Pons (tissue), 1 donor: ENCODE measurements at places on chromosomes 16 and 17.

- DNase-seq = no peak
Measured at GRCh38 chr16:67451704-67452435, 20.9 kb downstream of the HSD11B2 start.

- DNase-seq = no peak
Measured at GRCh38 chr17:78486228-78486802, 90.9 kb downstream of the DNAH17 start.

- no peak for DNase-seq
Measured at GRCh38 chr17:78652913-78653312, 75.7 kb upstream of the DNAH17 start.

DNA sequence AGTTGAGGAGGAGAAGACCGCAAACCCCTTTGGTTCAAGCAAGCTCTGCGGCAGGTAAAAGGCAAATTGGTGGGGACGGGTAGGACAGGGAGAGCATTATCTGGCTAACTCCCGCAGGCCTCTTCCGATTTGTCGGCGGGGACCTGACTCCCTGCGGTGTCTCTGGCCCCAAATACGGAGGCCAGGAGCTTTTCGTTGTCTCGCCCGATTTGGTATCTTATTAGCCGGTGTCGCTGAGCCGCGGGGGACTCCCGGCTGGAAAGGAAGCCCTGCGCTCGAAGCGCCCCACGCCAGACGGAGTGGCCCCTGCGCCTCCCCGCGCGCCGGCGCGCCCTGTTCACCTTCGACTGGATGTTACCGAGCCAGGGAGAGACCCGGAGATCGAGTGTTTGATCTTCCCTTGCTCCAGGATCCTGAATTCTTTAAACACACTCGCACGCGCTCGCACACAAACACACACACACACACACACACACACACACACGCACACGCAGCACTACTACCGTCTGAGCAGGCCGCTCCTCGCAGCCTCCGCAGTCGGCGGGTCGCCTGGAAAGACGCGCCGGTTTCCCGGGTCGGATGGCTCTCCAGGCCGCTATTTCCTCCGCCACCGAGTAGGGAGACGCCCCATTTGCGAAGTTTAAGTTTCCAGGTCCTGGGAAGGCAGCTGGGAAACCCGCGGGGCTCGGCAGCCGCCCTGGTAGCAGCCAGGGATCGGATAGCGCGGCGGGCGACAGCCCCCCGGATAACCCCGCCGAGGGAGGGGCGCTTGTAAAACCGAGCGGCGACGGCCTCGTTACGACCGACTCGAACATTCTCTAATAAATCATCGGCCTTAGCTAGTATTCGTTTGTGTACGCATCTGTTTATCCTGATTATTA, 3.3 kb downstream of the PRAC1 start:
- DNase-seq = no peak

- DNase-seq = no peak
Measured at GRCh38 chr17:46736100-46736499, 82.4 kb downstream of the WNT3 start.

DNA sequence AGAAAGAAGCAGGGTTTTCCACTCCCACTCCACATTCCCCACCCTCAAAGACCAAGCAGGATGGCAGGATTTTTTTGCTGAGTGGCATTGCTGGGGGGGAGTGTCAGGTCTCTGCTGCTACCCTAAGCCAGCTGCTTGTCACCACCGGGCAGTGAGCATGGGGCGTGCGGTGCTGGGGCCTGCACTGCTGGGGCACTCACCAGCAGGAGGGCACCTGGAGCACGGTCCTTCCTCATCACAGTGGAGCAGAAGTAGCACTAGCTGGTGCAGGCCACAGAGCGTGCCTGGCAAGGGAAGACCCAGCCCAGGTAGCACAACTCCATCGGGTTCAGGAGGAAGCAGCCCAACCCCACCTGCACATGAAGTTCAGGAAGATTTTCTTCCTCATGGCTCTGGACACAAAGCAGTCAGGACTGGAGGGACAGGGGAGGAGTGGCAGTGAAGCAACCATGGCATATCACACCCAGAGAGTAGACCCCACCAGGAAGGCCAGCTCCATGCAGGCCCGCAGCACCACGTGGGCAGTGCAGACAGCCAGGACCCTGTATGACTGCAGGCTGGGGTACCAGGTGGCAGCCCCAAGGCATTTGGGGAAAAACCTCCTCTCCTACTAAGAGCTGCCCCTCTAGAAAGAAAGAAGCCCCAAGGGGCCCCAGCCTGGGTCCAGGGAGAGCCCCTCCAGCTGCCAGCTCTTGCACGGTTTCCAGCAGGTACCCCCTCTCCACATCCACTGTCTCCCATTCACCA, 16.7 kb upstream of the MYO18A start:
- DNase-seq = no peak

- DNase-seq = no peak
Measured at GRCh38 chr17:8162997-8163977, 539 bp upstream of the VAMP2 start.

DNA sequence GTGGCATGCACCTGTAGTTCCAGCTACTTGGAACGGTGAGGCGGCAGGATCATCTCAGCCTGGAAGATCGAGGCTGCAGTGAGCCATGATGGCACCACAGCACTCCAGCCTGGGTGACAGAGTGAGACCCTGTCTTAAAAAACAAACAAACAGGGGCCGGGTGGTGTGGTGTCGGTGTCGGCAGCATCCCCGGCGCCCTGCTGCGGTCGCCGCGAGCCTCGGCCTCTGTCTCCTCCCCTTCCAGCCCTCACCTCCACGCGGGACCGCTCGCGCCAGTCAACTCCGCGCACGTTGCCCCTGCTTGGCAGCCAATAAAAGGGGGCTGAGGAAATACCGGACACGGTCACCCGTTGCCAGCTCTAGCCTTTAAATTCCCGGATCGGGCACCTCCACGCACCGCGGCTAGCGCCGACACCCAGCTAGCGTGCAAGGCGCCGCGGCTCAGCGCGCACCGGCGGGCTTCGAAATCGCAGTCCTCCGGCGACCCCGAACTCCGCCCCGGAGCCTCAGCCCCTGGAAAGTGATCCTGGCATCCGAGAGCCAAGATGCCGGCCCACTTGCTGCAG, 204.7 kb downstream of the CDRT15L2 start:
- DNase-seq = no peak

- no peak for DNase-seq
Measured at GRCh38 chr16:88871349-88871702, 4.9 kb upstream of the PABPN1L start.
